ENCODE measurements at places on chromosomes 2 and 18. TPM values are rescaled to one million over a fixed set of nuclear protein-coding genes. Genes with fewer than 3 reads are reported as not detected.

ASTL gene
- not detected for total RNA-seq

TSPYL6 gene
- 0.08 TPM for total RNA-seq

SUPT7L gene
- total RNA-seq: 29.7 TPM

SKOR2 gene
- total RNA-seq: not detected

C1QL2 gene
- not detected for total RNA-seq

RABL2A gene
- 6.9 TPM for total RNA-seq

GAL3ST2 gene
- total RNA-seq: not detected

GRCh38 chr2:151767536-151767935, 33.3 kb upstream of the NEB start:
- DNase-seq: no peak

- DNase-seq: no peak
Measured at GRCh38 chr2:26352892-26353291, 6.3 kb upstream of the ADGRF3 start.

- DNase-seq: no peak
Measured at GRCh38 chr2:23944527-23944926, 4.3 kb downstream of the UBXN2A start.

- no peak for DNase-seq
Measured at GRCh38 chr2:158102446-158102845, 770 bp downstream of the UPP2 start.

- no peak for DNase-seq
Measured at GRCh38 chr2:217853301-217853881, 149.4 kb downstream of the TNS1 start.

GRCh38 chr2:99811544-99811943, 321.7 kb upstream of the REV1 start:
- no peak for DNase-seq

DNA sequence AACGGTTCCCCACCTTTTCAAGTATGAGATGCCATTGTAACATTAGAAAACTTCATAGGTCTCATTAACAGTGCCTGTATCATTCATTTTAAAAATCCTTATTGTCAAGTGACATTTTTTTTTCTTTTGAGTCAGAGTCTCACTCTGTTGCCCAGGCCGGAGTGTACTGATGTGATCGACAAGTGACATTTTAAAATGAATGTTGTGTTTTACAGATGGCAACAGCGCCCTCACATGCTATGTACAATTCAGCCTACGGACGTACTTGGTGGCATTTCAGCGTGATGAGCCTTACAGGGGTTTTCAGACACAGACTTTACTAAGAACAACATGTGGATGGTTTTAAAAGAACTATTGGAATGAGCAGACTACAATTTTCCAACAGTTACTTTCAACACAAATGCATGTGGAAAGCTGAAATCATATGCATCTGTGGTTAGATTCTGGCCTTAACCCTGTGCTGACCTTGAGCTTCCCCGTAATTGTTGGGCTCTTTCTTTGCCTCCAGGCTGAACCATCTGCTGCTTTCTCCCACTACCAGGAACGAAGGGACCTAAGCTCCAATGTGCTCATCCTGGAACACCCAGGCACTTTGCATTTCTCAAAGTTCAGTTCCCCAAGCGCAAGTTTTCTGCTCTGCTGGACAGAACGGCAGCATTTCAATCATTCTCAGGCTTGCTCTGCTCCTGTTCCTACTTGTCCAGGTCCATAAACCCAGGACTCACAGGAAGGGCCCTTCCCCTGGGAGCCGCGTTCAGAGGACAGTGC, 119.9 kb upstream of the NDUFV2 start:
- DNase-seq: no peak

DNA sequence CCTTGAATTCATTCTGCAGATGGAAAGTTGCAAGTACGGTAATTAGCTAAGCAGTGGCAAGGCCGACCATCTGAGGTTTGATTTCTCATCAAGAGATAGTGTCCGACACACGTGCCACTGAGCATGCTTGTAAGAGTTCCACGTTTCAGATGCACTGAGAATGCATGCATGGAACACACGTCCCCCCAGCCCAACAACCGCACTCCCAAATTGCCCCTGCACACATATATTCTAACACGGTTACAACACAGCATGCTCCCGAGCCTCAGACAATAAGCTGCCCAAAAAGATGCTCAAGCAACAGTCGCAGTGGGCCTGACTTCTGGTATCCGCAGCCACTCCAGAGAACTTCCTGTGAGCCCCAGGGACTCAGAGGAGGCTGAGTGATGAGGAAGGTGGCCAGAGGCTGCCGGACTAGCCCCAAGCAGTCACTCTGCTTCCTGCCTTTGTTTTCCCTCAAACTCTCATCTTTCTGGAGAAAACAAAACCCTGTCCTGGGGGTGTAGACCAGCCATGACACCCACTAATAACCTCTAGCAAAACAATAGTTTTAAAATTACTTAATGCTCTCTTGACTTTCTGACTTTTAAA, 204.0 kb downstream of the TGIF1 start:
- no peak for DNase-seq

DNA sequence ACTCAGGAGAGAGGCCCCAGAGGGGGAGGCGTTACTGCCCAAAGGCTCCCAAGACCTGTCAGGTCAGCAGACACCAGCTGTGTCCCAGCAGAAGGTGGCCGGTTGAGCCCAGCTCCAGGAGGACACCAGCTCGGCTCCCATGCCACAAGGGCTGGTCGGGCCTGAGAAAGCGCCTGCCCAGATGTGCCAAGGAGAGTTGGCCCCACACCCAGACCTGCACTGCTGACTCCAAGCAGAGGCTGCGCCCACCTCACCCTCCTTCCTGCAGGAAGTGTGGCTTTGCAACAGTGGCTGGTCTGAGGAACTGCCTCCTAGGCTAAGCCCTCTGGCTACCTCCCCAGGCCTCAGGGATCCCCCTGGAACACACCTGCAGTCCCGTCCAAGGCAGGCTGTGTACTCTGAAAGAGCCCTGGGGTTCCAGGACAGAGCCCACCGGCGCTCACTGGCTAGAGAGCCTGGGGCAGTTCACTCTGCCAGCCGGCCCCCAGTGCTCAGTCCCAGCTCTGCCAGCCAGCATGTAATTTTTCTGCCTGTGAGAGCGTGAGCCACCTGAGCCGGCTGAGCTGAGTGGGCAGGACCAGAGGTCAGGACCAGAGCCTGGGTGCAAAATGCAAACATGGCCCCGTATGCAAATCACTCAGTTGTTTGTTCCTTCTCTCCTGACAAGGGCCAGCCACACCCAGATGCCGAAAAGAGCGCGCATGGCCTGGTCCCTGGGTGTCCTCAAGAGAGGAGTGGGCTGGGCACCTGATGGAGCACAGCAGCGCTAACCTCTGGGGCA, 36.9 kb upstream of the PTMA start:
- DNase-seq: no peak

- no peak for DNase-seq
Measured at GRCh38 chr2:10646153-10646552, 43.6 kb downstream of the NOL10 start.

DNA sequence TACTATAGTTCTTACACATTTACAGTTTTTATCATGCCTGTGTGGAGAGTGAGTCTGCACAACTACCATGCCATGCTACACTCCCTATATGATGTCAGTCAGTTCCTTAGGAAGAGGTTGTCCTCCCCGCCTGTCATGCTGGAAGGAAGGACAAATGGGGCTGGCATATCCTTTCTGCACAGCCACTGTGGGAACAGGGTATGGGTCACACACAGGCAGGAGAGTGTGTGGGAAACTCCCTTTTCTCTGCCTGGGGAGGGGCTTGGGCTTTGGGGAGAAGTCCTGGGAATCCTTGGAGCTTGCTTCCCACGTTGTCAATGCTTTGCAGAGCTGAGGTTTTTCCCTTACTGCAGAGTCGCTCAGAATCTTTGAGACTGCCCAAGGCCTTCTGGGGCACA, 232.1 kb downstream of the PRKCE start:
- no peak for DNase-seq

DNA sequence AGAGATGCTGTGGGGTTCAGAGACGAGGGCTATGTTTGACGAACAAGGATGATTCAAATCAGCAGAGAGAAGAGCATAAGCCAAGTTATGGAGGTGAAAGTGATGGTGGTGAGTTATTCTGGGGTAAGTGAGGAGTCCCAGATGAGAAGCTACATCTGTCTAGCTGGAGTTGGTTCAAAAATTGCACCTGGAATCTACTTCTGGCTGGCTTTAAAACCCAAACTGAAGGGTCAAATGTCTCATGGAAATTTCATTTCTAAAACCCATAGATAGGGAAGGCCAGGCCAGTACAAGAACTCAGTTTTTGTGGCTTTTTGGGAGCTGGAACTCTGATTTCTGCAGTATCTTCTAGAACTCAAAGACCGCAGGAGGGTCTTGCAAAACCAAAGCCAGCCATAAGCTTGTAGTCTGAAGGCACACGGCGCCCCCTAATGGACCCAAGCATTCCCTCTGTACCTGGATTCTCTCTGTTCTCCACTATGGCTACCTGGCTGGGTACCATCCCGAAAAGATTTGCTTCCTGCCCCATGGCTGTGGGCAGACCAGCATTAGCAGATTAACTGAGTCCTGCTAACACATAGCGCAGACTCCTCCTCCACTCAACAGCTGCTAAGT, 229.1 kb upstream of the SLC14A2 start:
- DNase-seq: no peak

DNA sequence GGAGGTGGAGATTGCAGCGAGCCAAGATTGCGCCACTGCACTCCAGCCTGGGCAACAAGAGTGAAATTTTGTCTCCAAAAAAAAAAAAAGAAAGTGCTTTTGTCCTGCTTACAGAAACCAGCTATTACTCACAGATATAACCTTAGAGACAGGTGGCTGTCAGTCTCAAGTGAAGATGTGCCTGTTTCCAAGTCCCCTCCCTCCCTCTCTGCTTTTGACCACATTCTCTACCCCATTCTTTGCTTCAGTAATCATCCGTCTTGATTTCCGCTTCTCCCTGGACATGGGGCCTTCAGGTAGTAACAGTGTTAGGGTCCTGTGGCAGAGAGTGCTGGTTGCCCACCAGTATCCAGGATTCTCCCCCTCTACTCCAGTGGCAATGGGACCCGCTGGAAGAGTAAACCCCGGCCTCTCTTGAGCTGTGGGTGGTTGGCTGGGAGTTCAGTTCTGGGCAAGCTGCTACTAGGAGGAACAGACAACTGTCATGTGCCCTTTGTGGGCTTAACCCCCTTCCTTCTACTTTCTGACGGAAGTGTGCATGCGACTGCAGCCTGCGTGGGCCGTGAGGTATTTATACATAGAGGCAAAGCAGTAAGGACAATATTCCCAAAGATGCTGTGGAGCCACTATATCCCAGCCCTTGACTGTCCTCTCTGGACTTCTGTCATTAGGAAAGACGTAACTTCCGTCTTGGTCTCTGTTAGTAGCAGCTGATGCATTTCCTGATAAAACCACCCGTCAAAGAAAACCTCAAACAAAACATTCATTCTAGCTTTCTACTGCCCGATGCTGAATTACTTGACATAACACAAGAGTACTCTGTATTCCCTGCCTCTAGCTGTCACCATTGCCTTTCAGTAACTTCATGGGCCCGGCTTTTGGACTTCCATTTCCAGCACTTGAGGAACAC, 17.8 kb downstream of the PDCL3 start:
- DNase-seq: no peak

DNA sequence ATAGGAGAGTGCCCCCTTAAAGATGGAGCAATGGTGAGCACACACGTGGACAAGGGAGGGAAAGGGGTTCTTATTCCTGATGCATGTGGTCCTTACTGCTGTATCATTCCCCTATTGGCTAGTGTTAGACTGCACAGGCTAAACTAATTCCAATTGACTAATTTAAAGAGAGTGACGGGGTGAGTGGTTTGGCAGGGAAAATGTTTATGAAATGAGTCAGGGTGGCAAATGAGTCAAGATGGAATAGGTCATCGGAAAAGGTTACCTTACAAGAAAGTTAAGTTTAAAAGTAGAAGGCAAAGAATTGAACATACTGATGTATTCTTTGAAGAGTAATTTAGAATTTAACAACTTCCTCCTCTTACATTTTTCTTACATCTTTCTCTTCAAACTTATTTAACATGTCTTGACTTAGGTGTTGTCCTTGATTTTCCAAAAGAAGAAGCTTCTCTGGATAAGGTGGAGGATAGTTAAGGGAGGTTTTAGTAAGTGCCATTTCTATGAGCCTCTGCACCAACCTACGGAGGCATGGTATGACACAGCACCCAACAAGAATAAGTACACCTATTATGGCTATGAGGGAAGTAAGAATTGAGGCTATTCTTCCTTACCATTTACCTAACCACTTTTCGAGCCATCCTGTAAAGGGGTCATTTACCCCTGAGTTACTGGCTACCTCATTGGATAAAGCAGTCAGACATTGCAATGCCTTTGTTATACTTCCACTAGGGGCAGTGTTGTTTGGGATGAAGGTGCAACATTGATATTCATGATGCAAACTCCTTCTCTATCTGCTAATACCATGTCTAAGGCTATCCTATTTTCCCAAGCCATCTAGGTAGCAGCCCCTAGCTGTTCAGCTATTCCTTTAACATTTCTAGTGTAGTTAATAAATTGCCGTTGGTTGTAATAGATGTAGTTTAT, 1345.8 kb upstream of the LRRTM1 start:
- DNase-seq: no peak

DNA sequence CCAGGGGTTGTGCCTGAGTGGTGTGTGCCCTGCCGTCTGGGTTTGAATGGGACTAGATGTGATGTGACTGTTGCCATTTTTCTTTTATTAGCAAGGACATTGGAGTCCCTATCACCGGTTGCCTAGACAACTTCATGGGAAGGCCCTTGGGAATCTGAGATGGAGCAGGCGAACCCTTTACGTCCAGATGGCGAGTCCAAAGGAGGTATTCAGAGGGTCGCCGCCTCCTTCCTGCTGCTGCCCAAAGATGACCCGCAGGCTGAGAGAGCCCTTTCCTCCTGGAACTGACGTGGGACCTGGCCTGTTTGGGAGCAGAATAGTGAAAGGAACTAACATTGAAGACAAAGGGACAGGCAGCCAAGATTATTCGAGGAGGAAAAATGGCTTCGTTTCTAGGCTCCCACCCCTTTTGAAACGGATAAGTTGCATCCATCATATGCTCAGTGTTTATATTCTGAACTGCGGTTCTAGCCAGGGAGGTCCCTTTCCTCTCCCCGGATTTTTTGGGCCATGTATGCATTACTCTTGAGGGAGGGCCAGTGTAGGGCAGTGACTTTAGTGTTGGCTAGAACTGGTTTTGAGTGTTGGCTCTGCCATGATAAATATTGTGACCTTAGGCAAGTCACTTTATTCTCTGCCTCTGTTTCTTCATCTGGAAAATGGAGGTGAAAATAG, 673 bp downstream of the CENPO start:
- DNase-seq: no peak

DNA sequence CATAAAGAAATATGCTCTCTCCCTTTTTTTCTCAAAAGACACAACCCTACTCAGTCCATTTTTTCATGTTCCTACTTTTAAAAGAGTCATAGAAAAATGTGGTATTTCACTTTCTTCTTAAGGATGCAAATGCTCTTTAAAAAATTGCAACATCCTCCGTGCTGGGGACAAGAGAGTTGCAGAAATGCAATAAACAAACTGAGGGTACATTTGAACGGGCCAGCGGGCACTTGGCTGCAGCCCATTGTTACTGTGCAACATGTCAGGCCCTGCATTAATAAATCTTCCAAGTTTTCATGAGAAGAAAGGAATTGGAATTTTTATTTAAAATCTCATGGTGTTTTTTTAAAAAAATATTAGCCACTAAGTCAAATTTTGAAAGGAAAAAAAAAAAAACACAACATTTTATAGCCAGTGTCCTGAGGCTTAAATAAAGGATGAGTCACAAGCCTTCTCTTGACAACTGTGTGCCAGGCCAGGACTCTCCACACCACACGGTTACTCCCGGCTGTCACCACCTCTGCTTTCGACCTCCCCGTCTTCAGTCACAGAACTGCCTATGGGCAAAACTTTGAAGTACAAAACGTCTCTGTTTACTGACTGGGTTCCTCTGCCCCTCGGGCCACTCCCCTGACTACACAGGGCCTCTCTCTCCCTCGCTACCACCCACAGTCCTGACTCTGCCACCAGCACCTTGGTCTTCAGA, 57.5 kb upstream of the MFF start:
- peak; percentile 22 for DNase-seq

- no peak for DNase-seq
Measured at GRCh38 chr18:57095884-57096283, 51.0 kb upstream of the BOD1L2 start.

Data from left ventricle myocardium inferior (tissue), 1 donor.